ENCODE measurements at places on chromosomes 7 and 10.

DNA sequence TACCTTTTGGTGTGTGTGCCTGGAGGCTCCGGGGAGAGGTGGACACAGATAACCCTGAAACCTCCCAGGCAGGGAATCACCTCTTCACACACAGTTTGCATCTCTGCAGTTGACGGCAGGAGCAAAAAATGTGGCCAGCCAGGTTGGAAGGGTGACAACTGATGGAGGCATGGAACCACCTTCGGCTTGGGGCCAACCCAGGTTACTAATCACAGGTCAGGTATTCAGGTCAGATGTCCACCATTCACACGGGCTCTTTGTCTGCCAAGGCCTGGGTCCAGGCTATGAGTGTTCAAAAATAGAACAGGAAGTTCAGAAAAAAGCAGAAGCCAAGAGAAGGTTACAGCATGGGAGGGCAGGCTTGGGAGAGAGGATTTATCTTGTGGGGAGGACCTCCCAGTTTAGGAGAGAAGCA, 137.2 kb upstream of the EFCAB10 start:
- no peak for DNase-seq

- no peak for DNase-seq
These were observed 42.3 kb upstream of the SP8 start for GRCh38 chr7:20828947-20829346.

DNA sequence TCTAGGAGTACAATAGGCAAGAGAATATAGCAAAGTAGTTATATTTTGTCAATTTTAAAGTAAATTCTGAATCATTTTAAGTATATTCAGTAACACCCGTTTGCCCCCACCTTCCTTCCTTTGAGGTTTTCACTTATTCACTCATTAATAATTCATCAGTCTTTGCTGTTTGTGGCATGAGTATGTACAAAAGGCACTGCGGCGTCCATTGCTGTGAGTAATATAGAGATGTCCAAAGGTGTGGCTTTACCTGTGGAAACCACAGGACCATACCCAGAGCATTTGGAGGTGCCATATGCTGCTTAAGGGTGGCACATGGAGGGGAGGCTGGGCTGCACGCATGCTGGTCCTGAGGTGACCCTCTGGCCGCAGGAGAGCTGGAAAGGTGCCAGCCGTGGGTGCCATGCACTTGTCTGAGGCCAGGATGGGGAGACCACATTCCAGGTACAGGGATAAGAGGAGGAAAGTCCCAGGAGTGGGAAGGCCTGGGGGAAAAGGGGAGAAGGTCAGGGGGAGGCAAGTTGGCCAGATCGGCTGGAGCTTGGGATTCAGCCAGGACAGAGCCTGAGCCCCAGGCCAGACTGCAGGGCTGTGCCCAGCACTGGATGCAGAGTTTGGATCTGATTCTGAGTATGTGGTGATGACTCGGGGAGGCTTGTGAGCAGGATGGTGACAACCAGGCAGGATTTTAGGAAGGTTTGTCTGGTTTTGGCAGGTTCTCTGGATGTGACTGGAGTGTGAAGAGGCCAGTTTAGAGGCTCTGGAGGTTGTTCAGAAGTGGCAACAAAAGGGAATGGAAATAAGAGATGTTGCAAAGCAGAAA, 223.4 kb downstream of the MGMT start:
- no peak for DNase-seq

GRCh38 chr7:151059367-151060112, at the start of gene SLC4A2:
Gene SLC4A2, plus strand, starts transcription at chr7:151059589. Its CDS starts 2,399 bp downstream, at chr7:151061988.
- peak; percentile 57 for DNase-seq

DNA sequence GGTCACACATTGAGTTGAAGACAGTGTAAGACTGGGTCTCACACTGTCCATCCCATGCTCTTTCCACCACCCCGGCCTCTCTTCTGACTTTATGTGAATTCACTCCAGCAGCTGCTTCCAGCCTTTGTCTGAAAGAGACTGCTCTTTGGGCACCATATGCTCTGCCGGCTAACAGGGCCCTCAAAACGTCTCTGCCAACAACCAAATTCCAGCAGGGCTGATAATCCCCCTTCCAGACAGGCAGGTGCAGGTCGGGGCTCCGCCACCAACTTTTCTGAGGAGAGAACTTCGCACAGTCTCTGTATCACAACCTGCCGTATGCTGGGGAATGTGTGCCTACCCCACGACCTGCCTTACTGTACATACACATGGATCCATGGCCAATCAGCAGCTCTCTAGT, 64.3 kb downstream of the PLXNA4 start:
- no peak for DNase-seq

DNA sequence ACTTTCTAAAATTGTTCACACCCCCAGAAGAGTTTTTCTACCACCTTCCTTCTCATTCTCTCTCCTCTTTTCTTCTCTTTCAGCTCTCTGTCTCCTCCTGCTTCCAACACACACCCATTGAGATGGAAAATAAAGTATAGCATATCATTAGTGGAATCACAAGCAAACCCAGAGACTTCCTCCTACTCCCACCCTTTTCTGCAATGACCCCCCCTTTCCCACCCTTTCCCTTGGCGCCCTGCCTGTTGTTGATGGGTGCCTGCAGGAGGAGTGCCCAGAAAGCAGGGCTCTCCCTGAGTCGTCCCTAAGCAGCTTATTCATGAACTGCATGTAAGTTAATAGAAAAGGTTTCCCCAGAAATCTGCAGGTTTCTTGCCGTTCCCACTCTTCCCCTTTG, 300.0 kb downstream of the PLXNA4 start:
- no peak for DNase-seq
